Gastrocnemius medialis (tissue), 4 donors: ENCODE measurements at places on chromosomes 12 and 14. TPM values are rescaled to one million over a fixed set of nuclear protein-coding genes. Genes with fewer than 3 reads are reported as not detected.
A peak's percentile ranks its signal among the peaks of the same experiment; 100 is the strongest.

The KRT73 gene
- not detected for total RNA-seq

The RTL1 gene
- total RNA-seq, result not detected

GRCh38 chr14:31660191-31660590, 99.0 kb downstream of the NUBPL start:
- no peak overlapping the region for H3K4me3 ChIP-seq
- no peaks in the 10 kb centered on the region for H3K27me3 ChIP-seq
- H3K36me3 ChIP-seq, result no peaks in the 10 kb centered on the region
- no peaks in the 10 kb centered on the region for H3K4me1 ChIP-seq
- DNase-seq, result no peak

DNA sequence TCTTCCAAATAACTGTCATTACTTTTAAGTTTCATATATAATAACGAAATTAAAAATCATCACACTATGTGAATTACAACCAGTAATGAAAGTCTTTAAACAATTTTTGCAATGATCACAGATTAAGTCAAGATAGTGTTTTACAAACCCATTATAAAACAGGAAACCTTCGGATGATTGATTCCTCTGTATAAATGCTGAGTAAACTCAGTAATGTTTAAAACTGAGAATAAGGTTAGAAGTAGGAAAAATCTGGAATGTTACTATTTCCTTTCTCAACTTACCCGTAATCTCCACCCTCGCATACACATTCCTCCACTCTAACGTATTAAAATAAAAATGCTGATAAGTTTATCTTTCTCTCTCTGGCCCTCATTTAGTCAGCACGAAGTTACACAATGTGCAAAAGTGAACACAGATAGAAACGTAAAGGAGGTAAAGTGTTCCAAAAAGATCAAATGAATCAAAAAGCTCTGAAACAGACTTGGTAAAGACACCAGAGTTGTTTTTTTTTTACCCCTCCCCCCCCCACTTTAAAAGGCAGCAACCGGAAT, 1.6 kb downstream of the ZFC3H1 start:
- peak overlapping the region; percentile 96 for H3K27ac ChIP-seq
- H3K4me3 ChIP-seq, result peak overlapping the region; percentile 94
- no peaks in the 10 kb centered on the region for H3K36me3 ChIP-seq
- H3K27me3 ChIP-seq, result no peaks in the 10 kb centered on the region
- peaks cover 31% of the 10 kb centered on the region for H3K4me1 ChIP-seq

GRCh38 chr14:49280566-49280965, 305.6 kb downstream of the RPS29 start:
- H3K4me1 ChIP-seq, result no peaks in the 10 kb centered on the region
- H3K27me3 ChIP-seq, result no peaks in the 10 kb centered on the region
- no peak overlapping the region for H3K27ac ChIP-seq
- H3K4me3 ChIP-seq, result no peak overlapping the region
- no peak for DNase-seq

- H3K36me3 ChIP-seq, result no peaks in the 10 kb centered on the region
- H3K4me3 ChIP-seq, result no peak overlapping the region
- no peaks in the 10 kb centered on the region for H3K4me1 ChIP-seq
- no peak for DNase-seq
Measured at GRCh38 chr12:2836574-2836973, 1.7 kb upstream of the NRIP2 start.

GRCh38 chr14:99468081-99468480, 12.6 kb downstream of the SETD3 start:
- peak overlapping the region; percentile 50 for H3K27ac ChIP-seq
- DNase-seq, result no peak
- no peak overlapping the region for H3K4me3 ChIP-seq
- peaks cover 61% of the 10 kb centered on the region for H3K4me1 ChIP-seq
- peaks cover 10% of the 10 kb centered on the region for H3K36me3 ChIP-seq
